ENCODE measurements at places on chromosomes 12 and 14. TPM values are rescaled to one million over a fixed set of nuclear protein-coding genes. Genes with fewer than 3 reads are reported as not detected.

LRP1-AS gene
- total RNA-seq = not detected

- no peak for DNase-seq
These were observed 81.3 kb downstream of the MED13L start for GRCh38 chr12:116196226-116196625.

DNA sequence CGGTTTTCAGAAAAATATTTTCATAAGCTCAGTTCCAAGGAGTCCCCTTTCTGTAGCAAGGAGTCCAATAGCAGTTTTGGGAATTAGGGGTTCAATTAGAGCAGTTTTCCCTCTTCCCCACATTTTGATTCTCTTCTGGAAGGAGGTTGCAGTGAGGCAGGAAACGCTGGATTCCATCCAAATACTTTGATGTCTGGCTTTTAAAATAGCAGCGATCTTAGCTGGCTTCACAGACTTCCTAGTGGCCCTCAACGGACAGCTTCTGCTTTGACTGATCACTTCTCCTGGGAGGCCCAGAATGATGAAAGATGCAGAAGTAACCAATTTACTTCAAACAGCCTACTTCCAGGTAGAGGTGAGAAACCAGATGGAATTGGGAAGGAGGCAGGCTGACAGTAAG lies 63.1 kb downstream of the C12orf75 start:
- DNase-seq = no peak

- peak; percentile 6 for DNase-seq
These were observed 1.3 kb upstream of the KRT72 start for GRCh38 chr12:52602552-52602951.

DNA sequence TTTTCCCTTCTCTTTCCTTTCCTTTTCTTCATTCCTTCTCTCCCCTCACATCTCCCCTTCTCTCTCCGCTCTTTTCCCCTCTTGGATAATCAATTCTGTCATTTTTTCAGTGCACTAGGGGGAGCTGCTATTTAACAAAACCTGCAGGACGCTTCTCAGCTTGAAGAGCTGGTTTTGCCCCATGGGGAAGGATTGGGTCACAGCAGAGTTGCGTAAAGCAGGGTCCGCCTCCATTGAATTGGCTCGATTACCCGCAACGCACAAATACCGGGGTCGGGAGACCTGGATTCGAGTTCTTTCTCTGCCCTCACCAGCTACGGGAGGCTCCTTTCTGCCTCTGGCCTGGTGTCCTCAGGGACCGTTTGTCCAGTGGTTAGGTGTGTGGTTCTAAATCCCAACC lies 42.1 kb upstream of the CHGA start:
- peak; percentile 75 for DNase-seq

- DNase-seq = peak; percentile 25
These were observed 4.8 kb upstream of the LMNTD1 start for GRCh38 chr12:25557830-25558436.
